ENCODE measurements at places on chromosomes 3 and 15.

GRCh38 chr15:80081390-80081789, 21.9 kb downstream of the ZFAND6 start:
- DNase-seq: no peak

- no peak for DNase-seq
Measured at GRCh38 chr3:132248490-132248889, 68.7 kb upstream of the ACP3 start.

- DNase-seq: no peak
Measured at GRCh38 chr3:147348976-147349375, 57.4 kb downstream of the ZIC4 start.

DNA sequence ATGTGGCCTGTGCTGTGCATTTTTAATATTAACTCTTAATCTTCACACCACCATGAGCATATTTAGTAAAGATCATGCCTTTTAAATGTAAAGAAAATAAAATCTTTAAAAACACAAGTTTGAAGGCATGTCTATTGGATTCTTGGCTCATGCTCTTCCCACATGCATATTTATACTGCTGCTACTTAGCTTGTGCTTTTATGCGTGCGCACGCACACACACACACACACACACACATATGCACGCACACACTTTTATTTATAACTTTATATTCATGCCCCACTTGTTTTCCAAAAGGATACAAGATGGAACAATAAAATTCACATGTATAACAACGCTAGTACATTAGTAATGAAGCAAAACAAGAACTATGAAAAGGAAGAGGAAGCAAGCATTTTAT, 36.1 kb upstream of the ZPLD1 start:
- DNase-seq: no peak

- no peak for DNase-seq
Measured at GRCh38 chr15:80841541-80841940, 62.4 kb downstream of the CEMIP start.

- DNase-seq: no peak
Measured at GRCh38 chr3:31721676-31722075, 189.0 kb downstream of the STT3B start.

DNA sequence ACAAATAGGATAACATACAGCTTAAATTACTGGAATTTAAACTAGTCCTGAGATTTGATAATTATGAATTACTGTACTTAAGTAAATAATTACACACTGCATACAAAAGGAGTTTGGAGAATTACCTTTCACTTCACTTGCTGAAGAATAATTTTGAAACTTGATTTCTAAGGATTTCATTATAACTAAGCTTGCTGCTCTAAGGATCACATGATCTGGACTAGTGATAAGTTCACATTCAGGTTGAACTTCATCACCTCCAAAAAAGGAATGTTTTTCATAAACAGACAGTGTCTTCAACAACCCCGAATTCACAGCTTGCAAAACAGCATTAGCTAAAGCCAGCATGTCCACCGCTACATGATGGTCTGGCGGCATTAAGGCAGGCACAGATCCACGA, 28.5 kb downstream of the LINS1 start:
- DNase-seq: no peak

DNA sequence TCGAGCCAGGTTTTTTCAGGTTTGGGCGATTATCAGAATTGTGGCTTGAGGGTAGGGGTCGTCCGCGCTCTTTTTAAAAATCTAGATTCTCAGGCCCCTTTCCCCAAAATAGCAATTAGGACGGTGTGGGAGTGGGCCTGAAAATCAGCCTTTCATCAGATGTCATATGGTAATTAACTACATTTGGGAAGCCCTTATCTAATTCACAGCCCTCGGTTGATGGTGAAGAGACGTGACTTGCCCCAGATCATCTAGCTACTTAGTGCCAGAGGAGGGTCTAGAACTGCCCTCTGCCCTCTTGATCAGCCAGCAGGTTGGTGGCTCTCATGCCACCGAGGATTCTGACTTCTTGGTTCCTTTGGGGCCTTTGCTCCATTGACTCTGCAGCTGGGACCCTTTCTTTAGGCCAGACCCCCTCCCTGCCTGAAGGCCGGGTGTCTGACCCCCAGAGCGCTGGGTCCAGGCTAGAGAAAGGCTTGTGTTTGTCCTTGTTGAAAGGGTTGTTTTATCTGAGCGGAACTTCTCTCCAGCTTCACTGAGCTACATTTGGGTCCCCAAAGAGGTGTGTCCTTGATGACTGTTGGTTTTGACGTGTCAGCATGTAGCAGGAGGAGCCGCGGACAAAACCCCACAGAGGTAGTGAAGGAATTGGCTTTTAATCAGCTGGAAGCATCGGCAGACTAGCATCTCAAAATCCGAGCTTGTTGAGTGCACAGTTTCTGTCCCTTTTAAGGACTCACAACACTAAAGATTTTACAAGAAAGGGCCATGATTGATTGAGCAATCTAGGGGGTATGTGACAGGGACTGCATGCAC, 857 bp downstream of the AEN start:
- DNase-seq: no peak

DNA sequence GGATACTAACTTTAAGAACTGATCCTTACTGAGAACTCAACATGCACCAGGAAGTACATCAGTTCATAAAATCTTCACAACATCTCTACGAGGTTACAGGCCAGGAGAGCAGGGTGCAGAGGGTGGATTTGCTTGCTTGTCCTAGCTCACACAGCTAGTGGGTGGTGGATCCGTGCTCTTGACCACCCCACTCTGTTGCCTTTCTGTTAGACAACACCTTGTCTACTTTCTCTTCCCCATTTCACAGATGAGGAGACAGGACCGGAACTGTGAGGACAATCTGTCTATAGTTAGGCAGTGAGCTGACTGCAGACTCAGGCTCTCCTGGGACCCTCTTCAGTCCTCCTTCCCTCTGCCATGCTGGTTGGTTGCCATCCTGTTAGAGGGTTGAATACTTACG, 221.7 kb upstream of the TLE3 start:
- DNase-seq: no peak
